Central memory CD4-positive, alpha-beta T cell (primary cell): ENCODE measurements at places on chromosomes 1 and 21.

DNA sequence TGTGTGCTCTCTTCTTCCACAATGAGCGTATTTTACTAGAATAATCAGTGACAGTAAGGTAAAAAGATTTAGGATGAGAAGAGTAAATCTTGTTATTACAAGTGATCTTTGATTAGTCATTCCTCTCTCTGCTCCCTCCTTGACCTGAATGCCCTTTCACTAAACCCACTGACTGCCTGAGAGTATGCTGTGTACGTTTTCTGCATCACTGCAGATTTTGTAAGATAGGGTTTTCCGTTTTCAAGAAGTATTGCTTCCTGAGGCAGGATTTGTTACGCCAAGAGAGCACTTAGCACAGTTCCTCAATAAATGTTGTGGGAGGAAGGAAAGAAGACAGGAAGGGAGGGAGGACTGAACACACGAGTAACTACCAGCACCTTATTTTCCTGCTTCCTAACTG, 7.7 kb upstream of the LAMB3 start:
- no peak for DNase-seq

GRCh38 chr21:37829447-37829846, 86.8 kb downstream of the KCNJ6 start:
- no peak for DNase-seq

GRCh38 chr1:242673652-242674051, 149.2 kb upstream of the PLD5 start:
- no peak for DNase-seq

- DNase-seq, result no peak
These were observed 52.5 kb downstream of the UCK2 start for GRCh38 chr1:165879946-165880345.

DNA sequence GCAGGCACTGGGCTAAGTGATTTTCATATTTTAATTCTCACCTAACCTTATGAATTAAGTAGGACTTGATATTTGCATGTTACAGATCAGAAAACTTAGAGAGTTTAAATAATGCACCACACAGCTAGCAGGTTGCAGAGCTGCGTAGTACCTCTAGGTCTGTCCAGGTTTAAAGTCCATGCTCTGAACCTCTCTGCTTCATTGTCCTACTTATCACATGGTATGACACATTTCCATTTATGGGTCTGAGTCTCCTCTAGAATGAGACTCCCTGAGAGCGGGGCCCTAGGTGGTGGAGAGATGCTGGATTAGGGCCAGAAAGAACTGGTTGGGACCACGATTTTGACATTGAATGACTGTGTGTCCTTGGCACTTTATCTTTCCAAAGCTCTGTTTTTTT, 102.5 kb upstream of the USP24 start:
- no peak for DNase-seq
